ENCODE measurements at places on chromosomes 4 and X.

DNA sequence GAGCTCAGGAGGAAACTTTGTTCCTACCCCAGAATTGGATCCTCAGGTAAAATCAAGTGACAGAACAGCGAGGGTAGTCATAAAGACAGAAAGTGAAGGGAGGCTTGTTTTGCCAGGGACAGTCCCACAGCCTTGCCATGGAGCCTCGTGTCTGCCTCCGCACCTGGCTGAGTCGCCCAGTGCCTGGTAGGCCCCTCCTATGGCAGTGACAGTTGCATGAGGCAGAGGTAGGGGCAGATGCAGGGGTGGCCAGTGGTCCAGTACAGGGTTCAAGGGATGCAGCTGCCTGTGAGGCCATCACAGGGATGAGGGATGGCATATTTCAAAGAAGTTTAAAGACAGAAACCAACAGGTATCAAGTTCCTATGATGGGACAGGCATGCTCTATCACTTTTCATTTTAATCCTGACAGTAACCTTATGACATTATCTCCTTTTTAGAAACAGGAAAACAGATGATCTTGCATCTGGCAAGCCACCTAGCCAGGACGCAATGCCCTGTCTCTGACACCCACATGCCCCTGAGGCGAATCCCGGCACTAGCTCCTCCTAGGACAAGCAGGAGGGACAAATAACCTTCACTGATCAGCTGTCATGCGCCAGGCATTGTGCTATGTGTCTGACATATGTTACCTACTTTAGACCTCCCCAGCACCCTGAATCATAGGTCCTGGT lies 127.4 kb upstream of the ENPP6 start:
- DNase-seq, result no peak

GRCh38 chr4:8702516-8703400 lies 110.2 kb downstream of the CPZ start:
- DNase-seq, result no peak

DNA sequence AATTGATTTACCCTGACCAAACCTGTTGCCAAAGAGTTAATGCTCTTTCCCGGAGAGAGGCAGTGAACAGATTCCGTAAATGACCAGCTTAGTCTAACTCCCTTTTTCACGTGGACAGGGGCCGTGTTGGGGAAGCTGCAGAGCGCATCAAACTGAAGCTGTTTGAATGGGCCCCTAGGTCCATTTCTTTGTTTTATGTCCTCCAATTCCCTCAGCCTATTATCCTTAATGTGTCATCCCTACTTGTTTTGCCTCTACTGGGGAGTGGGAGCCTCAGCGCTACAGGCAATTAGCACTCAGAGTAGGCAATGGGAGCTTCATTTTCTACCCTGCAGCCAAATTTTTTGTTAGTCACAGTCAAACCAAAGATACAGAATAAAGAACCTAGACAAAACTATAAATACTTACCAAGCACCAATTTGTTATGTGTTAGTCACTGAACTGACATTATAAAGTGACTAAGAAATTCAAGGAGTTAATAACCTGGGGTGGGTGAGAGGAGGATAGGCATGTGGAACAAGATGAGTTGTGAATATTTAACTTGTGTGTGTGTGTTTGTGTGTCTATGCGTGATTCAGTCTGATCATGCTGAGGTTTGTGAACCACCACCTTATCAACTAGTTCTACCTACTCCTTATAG lies 417.4 kb downstream of the PACRGL start:
- DNase-seq, result no peak

- DNase-seq, result no peak
These were observed 154.5 kb downstream of the PALLD start for GRCh38 chr4:168651374-168651773.
